ENCODE measurements at places on chromosomes 7 and 10.

DNA sequence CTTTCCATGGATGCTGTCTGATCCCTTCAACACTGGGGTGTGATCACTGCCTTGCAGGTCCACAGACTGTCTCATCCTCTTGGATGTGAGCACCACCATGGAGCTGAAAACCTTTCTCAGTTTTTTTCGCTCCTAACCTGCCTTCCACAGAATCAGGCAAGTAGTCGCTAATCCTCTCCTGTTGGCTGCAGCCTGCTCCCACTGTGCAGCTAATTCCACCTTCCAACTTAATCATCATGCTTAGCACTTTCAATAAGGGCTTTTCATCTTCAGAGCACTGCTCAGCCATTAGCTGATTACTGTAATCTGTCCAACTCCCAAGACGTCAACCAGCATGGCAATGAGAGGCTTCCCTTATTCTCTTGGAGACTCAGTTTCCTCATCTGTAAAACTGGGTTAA lies 15.1 kb upstream of the CDH23 start:
- no peak for DNase-seq

DNA sequence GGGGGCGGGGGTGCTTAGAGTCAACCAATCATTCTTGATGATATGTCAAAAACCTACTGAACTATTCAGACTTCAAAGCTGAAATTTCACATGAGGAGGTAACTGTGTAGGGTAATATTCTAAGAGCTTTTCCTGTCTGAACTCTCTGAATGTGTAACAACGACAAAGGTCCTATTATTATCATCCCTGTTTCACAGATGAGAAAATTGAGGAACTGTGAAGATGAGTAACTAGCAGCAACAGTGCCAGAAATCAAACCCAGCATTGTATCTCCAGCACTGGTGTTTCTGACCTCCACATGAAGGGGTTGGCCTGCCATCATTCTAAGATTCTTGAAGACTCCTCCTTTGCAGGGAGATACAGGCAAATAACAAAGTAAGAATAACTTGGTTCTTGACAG lies 294.7 kb upstream of the AOAH start:
- no peak for DNase-seq

GRCh38 chr7:97307521-97308108 lies 190.1 kb downstream of the SDHAF3 start:
- DNase-seq: no peak

DNA sequence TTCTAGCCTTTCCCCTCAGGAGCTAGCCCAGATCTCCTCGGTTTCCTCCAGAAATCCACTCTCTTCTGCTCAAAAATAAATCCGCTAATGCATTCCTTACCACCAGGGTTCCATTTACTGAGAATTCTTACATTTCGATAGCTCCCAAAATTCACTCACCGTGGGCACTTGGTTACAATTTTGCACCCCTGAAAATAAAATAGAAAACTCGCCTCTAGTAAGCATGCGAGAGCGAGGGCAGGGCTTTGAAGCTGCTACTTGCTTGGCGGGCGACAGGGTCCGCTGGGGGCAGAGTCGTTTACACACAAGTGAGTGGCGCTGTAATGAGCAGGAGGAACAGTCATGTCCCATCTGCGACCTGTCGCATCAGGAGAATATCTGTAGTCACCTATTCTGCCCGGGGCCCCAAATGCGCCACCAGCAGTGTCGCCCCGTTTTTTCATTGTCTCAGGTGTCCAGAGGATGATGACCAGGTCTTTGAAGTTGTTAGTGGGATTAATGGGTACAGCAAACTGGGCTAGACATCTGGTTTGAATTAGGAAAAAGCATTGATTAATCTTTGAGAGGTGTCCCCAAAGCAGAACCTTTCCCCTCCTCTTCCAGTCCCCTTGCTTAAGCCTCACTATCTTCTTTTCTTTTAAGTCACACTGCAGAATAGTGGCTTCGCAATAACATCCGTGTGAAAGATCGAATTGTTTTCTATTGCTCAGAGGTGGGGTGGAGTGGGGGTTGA lies 1.2 kb upstream of the MEOX2 start:
- DNase-seq: no peak

- DNase-seq: no peak
These were observed 15.0 kb downstream of the CEP41 start for GRCh38 chr7:130425796-130426195.

DNA sequence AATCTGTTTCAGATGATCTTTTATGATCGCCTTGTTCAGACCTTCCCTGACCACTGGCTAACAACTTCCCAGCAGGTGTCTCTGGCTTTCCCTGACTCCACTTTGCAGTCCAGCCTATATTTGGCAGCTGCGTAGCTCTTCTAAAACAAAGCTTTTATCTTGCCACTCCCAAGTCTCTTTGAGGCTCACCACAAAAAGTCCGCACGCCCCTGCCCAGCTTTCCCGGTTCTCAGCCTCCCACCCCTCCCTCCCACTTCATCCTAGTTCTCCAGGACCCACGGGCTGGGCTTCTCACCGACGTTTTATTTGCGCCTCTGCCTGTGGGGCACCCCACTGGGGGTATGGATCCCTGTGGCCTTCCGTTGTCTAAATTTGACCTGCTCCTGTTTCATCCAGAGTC lies 58.9 kb upstream of the USP6NL start:
- no peak for DNase-seq

- DNase-seq: no peak
These were observed 188.0 kb downstream of the CDCA7L start for GRCh38 chr7:21757537-21758282.

GRCh38 chr7:106039486-106040060 lies 72.5 kb downstream of the SYPL1 start:
- no peak for DNase-seq

DNA sequence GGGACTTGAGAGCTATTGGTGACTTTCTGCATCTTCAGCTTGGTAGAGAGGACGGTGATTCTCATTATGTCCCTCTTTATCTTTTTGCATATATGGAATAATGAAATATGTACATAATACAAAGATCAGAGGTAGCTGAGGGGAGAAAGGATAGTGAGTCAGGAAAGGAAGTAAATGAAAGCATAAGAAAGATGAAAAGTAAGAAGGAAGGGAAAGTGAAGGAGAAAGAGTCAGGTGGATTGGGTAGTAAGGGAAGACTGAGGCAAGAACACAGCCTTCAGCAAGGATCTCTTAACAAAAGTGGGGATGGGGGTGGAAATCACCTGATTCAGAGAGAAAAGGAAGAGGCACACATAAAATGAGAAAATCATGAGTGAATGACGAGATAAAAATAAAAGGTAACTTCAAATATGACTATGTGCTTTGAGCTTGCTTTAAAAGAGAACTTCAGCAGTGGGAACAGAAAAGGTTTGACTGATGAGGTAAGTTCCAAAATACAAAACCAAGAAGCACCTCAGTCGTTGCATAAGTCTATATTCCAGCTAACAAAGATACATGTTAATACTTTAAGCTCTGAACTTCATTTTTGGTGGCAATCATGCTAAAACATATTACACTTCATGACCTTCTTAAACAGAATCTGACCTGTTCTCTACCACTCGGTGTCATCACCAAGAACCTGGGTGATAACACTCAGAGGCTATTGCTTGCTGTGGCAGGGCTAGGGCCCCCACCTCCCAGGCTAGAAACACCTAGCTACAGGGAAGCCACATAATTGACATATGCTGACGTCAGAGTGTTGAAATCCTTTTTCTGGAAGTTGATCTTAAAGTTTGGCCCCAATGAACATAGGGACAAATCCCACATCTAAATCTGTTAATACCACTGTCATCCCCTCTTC lies 32.9 kb downstream of the NRCAM start:
- no peak for DNase-seq

DNA sequence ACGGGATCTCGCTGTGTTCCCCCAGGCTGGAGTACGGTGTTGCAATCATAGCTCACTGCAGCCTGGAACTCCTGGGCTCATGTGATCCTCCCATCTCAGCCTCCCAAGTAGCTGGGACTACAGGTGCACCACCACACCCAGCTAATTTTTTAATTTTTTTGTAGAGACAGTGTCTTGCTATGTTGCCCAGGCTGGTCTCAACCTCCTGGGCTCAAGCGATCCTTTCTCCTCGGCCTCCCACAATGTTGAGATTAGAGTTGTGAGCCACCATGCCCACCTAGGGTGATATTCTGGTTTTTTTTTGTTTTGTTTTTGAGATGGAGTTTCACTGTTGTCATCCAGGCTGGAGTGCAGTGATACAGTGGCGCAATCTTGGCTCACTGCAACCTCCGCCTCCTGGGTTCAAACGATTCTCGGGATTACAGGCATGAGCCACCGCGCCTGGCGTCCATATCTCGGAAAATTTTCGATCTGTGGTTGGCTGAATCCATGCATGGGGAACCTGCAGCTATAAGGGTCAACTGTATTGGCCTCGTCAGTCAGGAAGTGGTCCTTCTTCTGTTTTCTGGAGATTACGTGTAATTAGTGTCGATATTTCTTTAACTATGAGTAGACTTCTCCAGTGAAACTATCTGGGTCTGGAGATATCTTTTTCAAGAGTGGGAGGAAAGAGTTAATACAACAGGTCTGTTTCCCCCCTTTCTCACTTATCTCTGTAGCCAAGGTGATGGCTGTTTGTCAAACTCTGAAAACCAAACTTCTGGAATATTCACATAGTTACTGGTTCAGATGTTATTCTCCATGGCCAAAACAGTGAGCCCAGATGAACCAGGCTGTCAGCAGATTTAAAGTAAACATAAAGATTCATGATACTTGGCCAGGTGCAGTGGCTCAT lies 21.0 kb upstream of the FIS1 start:
- DNase-seq: no peak

GRCh38 chr7:73719806-73720169 lies 319 bp upstream of the STX1A start:
- no peak for DNase-seq

DNA sequence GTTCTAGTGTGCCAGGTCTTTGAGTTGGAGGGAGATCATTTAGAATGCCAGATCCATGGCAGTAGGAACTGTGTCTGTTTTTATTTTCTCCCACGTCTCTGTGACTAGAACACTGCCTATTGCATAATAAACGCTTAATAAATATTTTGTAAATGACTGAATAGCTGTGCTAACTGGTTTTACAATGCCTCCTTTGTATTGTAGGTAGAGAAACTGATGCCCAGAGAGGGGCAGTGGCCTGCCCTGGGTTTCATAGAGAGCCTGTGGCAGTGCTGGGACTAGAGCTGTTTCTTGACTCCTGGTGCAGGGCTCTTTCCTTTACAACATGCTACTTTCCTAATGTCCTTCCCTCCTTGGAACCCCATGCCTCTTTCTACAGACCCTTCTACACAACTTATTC lies 2.5 kb downstream of the TAS2R5 start:
- no peak for DNase-seq

- peak; percentile 86 for DNase-seq
These were observed at the start of the genes ANKMY2 and BZW2 for GRCh38 chr7:16645593-16646471. Gene ANKMY2, minus strand, starts transcription at chr7:16645754. Its CDS starts 181 bp downstream, at chr7:16645573. Gene BZW2, plus strand, starts transcription at chr7:16646181. Its CDS starts 19,263 bp downstream, at chr7:16665444.

- DNase-seq: no peak
These were observed 221.6 kb downstream of the XPNPEP1 start for GRCh38 chr10:109701633-109702215.

DNA sequence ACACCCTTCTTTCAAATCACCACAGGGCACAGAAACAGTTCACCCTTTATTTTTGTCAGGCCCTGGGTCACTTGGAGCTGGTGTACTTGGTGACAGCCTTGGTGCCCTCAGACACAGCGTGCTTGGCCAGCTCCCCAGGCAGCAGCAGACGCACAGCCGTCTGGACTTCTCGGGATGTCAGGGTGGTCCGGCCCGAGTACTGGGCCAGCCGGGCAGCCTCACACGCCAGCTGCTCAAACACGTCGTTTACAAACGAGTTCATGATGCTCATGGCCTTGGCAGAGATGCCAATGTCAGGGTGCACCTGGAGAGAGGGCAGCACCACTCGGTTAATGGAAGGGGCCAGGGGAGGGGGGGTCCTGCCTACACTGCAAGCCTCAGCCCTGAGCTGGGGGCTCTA lies 2.5 kb downstream of the H2BK1 start:
- no peak for DNase-seq

GRCh38 chr10:51121861-51122260 lies 47.6 kb downstream of the PRKG1 start:
- DNase-seq: no peak

DNA sequence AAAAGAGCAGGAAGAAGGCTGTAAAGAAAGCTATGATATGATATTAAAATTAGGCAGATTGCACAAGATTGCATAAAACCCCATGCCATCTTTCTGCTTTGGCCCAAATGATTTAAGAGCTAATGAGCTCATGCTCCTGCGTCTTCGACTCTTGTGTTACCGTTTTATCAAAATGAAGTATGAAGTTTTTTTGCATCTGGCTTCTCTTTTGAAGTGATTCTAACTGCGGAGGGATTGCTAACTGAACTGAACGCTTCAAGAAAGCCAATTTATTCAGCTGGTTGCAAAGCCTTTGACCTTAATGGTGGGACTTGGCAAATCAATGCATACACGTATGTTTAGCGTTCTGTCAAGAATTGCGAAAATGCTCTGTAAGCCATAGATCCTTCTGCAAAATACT lies 282.9 kb downstream of the TWIST1 start:
- DNase-seq: no peak

- no peak for DNase-seq
These were observed 21.4 kb downstream of the MAD1L1 start for GRCh38 chr7:2211259-2211880.

DNA sequence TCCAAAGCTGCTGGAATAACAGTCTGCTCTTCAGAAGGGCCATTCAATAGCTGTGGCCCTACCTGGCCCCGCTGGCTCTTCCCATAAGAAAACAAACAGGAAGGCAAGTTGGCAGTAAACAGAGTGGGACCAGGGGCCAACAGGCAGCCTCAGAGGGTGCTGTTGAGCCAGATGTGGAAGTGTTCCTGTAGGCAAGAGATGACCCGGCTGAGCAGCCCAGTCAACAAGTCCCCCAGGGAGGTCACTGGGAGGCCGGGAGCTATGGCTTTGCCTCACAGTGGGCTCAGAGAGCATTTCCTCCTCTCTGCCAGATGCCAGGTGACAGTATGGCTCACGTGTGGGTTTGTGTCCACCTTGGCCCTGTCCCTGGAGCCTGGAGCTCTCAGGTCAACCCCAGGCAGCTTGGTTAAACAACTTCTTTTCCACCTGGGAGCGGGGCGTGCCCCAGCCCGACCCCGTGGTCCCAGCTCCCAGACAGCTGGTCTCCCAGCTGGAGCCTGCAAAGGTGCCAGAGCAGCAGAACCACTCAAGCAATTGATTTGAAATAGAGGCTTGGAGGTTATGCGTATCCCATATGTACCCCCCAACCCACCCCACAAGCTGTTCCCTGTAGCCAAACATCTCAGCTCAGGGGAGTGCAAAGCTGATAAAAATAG lies 33.8 kb upstream of the LOXL4 start:
- DNase-seq: no peak

DNA sequence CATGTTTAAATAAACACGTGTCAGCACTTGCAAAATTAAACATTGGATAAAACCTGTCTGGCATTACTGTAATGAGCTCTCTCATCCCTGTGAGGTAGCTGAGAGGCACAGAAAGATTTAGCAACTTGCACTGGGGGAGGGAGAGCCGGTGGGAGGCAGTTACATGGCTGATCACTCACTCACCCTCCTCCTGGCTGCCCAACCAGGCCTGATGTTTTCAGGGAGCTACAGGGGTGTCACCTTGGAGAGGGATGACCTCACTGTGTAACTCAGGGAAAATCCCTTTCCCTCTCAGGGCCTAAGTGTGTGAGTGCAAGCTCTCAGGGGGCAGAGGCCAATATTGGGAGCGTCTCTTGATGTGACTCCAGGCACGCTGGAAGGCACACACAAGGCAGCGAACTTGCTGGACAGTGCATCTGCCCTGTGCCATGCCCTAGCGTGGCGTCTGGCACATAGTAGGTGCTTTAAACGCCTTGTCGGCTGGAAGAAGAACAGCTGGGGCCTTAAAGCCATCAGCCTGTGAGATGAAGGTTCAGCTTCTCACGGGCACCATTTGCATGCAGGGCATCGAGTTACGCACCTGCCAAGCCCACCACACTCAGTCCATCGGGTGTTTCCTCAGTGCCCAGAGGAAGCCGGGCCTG lies 51.1 kb downstream of the ELFN1 start:
- DNase-seq: no peak
